Amygdala (tissue), 56 donors: ENCODE measurements at places on chromosomes 12 and 14.

DNA sequence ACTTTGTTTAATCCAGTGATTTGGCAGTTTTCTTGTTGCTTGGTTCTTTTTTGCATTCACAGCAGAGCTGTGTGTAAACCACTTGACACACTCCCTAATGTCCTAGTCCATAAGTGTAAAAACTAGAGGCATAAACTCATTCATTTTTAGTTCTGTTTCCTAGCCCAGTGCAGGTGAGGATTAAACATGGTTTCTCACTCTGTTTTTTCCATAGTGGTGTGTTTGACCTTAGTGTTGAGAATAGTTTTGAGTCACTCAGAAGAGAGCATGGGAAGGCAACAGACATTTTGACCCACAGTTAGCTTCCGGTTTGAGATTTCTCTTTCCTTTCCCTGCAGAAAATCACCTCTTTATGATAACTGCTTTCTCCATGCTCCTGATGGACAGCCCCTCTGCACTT lies 24.2 kb upstream of the GALNT16 start:
- no peak for DNase-seq

DNA sequence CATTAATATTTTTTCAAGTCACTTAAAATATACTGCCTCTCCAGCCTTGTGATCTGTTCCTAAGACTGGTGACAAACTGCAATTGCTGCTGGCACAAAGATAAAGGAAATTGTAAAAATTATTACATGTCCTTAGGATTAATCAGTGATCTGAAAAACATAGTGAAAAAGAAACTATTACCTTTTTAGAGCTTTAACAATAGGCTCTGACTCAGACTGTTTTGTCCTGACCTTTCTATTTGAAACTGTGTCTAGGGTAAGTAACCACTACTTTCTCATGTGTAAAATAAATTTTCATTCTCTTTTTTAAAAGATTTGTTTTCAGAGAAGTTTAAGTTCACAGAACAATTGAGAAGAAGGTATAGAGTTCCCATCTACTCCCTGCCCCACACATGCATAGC lies 80.4 kb upstream of the CLEC14A start:
- no peak for DNase-seq

DNA sequence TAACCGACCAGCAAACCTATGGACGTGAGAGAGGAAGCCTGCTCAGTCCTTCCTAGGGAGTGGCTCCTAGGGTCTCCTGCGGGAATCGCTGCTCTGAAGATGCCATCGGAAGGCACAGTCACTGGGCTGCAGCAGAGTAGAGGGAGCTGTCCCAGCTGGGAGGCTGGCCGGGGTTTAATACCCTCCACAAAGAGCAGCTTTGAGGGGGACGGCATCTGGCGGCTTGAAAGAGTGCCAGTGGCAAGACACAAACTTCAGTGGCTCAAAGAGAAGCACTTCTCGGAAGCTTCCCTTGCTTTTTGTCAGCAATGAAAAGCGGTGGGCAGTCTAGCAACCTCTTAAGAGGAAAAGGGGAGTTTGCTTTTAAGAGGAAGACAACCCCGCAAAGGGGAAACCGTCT lies 114.6 kb downstream of the TMEM132C start:
- DNase-seq = no peak

- no peak for DNase-seq
Measured at GRCh38 chr12:44286336-44286735, 450.5 kb downstream of the TMEM117 start.

DNA sequence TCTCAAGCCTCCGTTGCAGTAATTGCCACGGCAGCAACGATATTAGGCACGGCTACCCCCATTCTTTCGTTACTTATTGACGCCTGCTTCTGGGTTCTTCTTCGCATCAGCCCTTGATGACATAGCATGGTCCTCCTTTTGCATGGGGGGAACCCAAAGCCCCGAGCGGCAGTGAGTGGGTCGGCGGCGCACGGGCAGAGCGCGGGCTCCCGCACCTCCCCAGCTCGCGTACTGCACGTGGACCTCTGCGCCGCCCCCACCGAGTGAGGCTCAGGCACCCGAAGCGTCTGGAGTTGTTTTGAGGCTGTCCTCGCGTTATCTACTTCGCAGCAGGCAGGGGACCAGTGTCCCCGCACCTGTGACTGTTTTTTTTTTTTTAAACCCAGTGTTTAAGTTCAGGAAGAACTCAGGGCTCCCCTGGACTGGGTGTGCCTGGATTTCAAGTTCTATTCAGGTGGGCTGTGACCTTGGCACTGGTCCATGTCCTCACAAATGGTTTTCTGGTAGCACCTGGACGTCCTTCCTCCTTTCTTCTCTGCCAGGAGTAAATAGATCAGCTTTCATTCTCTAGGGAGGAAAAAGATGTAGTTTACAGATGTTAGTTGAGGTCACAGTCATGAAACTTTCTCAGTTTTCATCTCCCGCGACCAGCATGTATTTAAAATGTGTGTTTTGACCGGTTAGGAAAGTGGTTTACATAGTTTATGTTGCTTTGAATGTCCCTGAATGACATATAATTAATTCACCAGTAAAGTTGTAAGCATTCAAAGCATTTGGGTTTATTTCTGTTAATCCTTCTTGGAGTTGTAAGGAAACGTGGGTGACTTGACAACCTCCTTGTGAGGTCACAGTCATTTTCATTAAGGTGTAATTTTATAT lies 1.4 kb upstream of the FOXN4 start:
- DNase-seq = no peak

- DNase-seq = no peak
Measured at GRCh38 chr12:91194500-91194899, 11.9 kb upstream of the DCN start.
